Coronary artery (tissue), 2 donors: ENCODE measurements at places on chromosomes 4 and X.

DNA sequence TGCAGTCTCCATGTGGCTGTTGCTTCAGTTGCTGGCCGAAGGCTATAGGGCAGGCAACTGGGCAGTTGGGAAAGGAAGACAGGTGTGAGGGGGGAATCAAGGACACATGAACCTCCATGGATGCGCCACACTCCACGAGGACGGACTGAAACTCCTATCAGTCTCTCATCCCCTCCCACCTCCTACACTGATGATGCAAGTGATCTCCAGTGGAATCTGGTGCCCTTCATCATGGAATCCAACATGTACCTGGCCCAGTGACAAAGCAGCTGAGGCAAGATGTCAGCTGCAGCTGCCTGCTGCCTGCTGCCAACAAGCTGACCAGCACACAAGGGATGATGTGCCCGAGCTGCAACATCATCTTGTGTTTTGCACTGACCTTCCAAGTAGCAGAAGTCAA is 26.0 kb upstream of the MGST2 start:
- DNase-seq = no peak

DNA sequence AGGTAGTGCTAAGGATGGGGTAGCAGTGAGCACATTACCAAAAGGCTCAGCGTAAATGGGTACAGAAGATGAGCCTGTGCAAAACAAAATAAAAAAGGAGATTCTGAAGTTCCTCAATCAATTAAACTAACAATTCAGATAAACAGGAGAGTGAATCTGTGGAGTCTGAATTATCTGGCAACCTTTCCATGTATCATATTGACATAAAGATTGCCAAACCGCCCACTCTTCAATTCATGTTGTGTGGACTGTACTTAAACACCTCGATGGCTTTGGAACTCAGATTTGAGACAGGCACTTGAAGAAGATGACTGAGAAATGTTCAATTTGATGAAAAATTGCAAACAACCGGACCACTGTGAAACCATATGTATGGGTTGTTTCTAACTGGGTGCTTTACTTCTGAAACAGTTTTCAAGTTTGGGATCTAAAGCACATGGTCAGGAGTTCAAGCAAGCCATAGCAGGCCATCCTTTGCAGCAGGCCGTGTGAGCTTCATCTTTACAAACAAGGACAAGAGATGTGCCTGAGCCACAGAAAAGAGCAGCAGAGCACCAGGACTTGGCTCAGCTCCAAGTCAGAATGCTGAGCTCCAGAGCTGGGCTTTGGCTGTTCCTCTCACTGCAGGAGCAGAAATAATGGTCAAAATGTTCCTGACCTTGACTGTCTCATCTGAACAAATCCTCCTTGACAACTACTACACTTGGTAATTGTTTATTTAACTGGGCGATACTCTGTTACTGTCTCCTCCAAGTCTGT is 108.1 kb downstream of the MGST2 start:
- DNase-seq = no peak

GRCh38 chr4:167854881-167855280 is 237.5 kb upstream of the ANXA10 start:
- no peak for DNase-seq

DNA sequence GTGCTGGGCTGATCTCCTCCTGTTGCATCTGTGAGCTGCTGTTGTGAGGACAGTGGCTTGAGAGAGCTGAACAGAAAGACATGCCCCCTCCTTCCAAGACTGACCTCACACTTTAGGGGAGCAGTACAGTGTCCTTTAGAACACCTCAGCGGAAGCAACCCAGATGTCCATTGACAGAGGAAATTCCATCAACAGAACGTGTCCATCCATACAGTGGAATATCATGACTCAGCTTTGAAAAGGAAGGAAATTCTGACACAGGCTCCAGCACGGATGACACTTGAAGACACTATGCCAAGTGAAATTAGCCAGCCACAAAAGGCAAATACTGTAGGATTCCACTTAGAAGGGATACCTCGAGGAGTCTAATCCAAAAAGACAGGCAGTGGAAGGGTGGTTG is 103.5 kb downstream of the GPR143 start:
- DNase-seq = peak; percentile 19
